ENCODE measurements at places on chromosomes 11 and 22.

GRCh38 chr11:76030968-76031590, 175.2 kb downstream of the WNT11 start:
- DNase-seq = no peak

DNA sequence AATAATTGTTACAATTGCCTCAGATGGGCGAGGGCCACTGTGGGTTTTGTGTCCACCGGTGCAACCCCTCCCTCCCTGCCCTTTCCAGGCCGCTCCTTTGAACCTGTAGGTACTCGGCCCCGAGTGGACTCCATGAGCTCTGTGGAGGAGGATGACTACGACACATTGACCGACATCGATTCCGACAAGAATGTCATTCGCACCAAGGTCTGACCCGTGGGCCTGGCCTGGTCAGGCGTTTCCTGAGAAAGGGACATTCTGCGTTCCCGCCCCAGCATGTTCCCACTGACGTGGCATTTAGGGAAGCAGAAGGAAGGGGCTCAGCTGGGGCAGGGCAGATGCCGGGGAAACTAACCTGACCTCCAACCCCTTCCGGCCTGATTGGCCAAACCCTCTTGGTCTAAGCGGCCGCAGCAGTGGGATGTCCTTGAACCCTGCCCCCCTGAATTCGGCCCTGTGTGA, 10.1 kb downstream of the SIDT2 start:
- DNase-seq = no peak

DNA sequence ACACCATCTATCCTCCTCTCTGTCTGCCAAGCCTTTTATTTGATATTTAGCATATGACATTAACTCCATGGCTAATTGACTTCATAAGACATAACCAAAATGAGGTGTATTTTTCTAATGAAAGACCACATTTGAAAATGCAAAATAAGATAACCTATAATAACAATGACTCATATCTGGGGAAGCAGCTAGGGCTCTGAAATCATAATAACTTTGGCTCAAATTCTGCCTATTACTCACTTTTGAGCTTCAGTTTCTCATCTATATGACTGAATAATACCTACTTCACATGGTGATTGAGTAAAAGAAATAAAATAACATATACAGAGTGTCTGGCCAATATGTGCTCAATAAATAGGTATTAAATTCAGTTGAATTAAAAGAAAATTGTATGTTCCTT, 1419.8 kb upstream of the TENM4 start:
- DNase-seq = no peak

GRCh38 chr11:85086504-85087284, 540.5 kb downstream of the DLG2 start:
- DNase-seq = no peak

DNA sequence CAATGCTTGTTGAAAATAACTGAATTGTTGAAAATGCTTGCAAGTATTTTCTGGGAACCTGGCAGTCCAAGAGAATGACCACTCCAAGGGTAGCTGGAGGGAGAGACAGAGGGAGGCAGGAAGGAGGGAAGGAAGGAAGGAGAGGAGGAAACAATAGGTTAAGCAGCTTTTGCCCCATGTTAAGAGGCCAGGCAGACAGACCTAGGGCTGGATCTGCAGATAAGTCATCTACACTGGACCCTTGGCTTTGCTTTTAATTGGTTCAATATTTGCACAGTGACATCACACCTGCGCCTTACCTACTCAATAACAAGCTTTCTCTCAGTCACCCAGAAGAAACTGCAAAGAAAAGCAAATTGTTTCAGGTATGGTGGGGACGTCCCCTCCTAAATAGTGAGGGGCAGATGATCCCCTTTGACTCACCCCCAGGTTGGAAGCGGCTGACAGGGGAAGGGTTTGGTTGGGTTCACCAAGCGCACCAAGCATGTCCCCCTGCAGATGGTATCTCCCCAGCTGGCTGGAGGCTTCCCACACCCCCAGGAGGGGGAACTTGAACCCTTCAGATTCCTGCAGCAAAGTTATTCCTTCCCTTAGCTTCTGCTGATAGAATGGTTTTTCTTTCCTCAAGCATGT, 24.3 kb downstream of the MYH9 start:
- no peak for DNase-seq

GRCh38 chr22:27809226-27809603, 7.7 kb upstream of the MN1 start:
- no peak for DNase-seq

DNA sequence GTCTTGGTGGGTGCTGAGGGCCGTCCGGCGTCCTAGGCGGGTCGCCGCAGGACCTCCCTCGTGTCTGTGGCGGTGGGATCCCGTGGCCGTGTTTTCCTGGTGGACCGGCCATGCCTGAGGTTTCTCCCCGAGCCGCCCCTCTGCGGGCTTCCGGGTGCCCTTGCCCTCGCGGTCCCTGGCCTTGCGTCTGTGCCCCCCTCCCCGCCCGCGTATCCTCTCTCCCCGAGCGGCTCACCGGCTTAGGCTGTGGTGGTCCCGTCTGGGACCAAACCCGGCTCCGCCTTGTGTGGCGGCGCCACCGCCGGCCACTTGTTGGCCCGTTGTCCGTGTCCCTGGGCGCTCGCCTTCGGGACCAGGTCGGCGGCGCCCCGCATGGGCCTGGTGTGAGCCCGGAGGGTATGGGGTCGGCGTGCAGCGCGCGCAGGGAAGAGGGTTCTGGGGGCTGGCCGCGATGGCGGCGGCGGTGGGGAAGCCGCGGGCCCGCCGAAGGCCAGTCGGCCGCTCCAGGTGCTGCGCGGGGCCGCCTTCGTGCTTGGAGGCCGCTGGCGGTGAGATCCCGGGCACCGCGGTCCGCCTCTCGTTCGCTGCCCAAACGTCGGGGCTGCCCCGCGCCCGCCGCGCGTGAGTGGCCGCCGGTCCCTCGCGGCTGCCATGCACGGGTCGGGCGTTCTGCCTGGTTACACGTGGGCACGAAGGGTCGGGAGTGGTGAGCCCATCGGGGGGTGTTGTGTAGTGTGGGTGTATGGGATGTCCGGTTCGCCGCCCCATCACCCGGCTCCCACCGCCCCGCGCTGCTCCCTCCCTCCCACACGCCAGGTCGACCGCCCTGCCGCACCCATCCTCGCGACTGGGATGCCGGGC, 3899.1 kb upstream of the OR11H1 start:
- DNase-seq = no peak

DNA sequence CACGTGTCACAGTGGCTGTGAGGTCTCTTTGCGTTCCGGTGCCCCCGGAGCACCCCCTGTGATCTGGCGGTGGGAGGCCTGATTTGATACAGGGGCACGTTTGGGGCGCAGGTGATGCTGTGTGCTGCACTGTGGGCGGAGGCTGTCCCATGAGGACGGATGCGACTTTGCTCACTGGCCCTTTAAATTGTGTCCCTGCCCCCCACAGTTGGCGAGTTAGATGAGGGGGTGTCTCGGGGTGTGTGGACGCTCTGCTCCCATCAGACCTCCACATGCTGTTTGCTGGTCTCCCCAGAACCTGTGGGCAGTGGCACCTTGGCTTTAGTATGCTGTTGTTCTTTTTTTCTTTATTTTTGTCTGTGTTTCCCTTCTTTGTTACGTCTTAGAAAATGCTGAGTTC, 5.2 kb downstream of the ZBED4 start:
- DNase-seq = no peak

DNA sequence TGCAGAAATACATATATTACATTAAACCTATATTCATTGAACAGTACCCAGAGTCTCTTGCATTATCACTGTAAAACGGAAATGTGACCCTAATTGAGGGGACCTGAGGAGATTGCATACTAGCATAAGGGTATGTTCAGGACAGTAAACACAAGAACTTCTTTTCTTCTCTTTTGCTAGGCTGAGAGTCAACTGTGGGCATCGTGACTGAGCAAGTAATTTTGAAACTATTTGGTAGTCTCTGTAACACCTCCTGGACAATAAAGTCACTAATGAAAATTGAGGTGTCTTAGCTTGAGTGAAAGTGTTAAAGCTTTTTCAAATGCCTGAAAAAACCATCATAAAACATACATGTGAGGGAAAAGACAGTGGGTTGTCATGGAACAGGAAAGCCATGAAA, 90.9 kb downstream of the PDHX start:
- DNase-seq = no peak

DNA sequence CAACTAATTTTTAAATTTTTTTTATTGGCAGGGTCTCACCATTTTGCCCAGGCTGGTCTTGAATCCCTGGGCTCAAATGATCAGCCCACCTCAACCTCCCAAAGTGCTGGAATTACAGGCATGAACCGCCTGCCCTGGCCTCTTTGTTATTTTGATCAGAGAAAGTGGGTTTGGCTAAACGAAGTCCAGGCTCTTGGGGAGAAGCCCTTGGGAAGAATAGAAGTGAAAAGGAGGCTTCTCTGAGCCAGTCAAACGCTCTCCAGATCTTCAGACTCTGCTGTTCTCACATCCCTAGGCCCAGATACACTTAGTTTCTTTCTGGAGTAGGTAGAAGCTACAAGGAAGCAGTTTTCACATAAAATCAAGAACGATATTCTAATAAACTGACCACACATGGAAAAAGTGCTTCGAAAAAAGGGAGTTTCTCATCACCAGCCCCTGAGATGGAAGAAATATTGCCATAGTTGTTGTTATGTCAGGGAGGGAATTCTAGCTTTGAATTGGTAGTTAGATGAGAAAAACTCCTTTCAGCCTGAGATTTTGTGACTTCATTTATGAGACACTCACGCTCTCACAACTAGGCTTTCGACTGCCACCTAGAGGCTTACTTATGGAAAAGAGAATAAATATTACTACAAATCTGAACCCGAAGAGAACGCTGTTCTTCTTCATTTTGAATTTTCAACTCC, 41.7 kb upstream of the AQP11 start:
- DNase-seq = no peak

DNA sequence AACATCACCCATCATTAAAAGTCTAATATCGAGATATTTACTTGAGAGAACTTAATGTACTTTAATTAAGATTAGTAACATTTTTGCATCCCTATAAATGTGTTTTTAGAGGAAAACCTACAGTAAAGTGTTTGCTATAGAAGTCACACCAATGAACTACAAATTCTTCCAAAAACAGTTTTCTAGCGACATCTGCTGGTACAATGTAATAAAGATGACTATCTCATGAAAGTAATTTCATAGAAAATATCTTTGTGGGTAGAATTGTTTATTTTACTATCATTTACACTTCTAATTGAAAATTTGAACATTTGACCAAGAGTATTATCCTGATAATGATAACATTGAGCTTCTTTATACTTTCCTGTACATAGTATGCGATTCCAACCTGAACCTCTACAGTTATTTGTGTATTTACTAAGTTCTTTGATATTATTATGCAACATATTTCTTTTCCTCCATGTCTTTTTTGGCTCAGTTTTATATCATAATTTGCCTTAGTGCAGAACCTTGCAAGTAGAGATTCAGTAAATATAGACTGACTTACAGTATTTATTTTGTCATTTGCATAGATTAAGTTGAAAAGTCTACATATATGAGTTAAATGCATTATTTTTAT, 252.7 kb downstream of the TMEM135 start:
- no peak for DNase-seq

DNA sequence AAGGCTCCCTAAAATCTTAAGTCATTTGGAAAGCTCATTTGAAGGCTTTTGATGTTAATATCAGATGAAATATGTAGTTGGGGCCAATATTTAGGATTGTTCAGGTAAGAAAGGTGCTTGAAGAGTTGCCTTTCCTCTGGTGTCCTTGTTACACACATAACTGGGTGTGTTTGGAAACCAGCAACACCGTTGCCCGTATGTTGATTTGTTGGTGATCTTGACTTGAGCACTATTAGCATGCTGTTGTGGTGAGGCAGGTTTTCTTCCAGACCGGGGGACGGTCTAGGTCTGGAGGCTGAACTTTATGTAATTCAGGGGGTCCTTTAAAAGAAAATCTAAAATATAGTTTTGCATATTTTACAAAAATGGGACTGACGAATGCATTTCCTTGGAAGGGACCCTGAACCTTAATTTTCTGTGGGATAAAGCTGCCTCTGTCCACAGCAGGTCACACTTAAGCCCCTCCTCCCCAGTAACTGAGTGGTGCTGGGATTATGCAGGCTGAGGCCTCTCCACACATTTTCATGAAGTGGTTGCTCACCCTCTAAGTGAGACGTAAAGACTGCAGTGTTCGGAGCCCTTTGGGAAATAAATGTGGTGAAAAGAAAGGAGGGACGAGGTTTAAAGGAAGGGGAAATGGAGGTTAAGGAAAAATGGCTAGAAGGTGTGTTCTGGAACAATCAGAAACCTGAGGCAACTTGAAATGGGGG, 1.8 kb downstream of the YWHAH start:
- DNase-seq = no peak

DNA sequence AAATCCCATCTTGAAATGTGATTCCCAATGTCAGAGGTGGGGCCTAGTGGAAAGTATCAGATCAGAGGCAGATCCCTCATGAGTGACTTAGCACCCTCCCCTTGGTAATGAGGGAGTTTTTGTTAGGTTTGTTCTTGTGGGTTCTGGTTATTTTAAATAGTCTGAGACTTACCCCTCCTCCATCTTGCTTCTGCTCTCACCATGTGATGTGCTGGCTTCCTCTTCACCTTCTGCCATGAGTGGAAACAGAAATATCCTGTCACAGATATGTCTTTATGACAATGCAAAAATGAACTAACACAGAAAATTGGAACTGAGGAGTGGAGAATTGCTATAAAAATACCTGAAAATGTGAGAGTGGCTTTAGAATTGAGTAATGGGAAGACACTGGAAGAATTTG, 33.1 kb downstream of the TMEM225 start:
- DNase-seq = no peak

DNA sequence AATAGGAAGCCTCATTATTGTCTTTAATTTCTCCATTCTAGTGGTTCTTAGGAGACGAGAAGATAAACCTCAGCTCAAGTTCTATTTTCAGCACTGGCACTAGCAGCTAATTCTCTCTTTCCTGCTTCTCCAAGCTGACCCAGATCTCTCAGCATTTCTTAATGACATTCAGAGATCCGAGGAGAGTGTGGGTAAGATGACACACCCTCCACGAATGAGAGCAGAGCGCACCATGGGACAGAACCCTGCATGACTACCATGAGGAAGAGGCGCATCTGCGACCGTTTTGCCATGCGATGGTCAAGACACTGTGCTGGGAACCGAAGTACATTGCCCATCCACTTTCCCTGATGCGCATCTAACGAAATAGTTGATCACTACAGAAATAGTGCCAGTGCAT, 241.8 kb downstream of the LARGE1 start:
- DNase-seq = no peak

DNA sequence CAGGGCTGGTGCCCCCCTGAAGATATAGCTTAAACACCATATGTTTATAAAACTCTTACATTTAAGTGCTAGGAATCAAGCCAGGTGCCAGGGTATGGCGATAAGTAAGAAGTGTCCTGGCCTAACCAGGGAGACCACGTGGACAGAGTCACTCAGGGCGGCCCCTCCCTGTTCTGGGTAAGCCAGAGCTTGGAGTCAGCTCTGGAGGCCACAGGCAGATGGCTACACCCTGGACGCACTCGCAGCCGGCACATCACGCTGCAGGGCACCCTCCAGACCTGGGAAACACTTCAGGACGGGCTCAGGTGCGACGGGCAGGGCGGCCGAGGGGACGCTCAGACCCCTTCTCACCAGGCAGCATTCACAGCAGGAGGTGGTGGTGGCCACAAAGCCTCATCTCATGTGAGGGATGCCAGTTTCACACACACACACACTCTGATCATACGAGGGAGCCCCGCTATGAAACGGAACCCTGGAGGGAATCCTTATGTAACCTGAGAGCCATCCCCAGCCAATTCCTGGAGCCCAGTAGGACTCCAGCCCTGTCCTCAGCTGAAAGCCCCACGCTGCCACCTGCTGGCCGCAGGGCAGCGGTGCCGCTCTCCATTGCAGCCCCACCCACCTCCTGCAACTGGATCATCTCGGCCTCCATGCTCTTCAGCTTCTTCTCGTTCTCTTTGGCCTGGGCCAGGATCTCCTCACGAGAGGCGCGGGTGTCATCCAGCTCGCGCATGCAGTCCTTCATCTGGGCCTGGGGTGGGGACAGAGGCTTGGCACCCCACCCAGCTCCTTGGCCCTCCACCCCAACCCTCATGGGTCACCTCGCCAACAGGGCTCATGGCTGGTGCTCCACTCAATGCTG, 33.4 kb downstream of the APOL1 start:
- no peak for DNase-seq

All from stimulated activated CD8-positive, alpha-beta memory T cell treated with anti-CD3 and anti-CD28 coated beads, Interleukin-12 subunit alpha, Interleukin-12 subunit beta, amount 100 ng/mL, for 4 hours (primary cell).